ENCODE measurements at places on chromosomes 12 and 14.

GRCh38 chr12:23113781-23114180 is 488.8 kb downstream of the ETNK1 start:
- DNase-seq, result no peak

DNA sequence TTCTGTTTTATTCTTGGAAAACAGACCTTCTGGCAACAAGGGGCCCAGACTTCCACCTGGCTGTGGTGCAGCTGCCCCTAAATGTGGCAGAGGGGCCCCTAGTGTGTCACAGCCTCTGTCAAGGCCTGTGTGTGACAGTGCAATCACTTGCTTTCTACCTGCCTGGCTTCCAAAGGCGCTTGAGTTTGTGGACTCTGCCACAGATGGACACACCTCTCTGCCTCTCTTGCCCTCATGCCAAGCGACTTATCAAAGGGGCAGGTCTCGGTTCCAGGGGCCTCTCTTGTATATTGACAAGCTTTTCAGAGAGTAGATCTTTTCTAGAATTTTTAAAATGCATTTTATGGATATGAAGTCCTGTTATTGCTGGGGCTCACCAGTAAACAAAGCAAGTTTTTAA is 217.2 kb downstream of the SLC15A4 start:
- no peak for DNase-seq

DNA sequence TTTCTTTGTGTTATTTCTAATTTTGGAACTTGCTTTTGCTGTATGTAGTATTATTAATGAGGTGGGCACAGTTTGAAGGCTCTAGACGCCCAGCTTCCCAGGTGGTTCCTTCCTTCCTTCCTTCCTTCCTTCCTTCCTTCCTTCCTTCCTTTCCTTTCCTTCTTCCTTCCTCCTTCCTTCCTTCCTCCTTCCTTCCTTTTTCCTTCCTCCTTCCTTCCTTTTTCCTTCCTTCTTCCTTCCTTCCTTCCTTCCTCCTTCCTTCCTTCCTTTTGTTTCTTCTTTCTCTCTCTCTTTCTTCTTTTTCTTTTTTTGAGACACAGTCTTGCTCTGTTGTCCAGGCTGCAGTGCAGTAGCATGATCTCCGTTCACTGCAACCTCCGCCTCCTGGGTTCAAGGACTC is 906.7 kb downstream of the AACS start:
- DNase-seq, result no peak

DNA sequence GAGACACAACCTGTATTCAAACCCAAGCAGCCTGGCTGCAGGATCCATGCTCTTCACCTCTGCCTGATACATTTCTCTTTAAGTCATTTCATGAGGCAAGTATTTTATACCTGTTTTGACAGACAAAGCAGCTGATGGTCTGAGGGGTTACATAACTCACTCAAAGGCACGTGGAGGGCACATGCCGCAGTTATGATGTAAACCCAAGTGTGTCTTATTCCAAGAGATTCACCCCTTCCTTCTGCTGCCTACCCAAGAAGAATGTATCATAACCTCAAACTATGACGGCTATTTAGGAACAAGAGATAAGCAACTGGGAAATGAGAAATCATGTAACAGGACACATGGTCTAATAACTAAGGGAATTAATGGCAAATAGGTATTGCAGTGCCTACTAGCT is 329.8 kb upstream of the TMPO start:
- DNase-seq, result no peak

GRCh38 chr14:79576424-79576823 is 634.9 kb downstream of the DIO2 start:
- DNase-seq, result no peak

DNA sequence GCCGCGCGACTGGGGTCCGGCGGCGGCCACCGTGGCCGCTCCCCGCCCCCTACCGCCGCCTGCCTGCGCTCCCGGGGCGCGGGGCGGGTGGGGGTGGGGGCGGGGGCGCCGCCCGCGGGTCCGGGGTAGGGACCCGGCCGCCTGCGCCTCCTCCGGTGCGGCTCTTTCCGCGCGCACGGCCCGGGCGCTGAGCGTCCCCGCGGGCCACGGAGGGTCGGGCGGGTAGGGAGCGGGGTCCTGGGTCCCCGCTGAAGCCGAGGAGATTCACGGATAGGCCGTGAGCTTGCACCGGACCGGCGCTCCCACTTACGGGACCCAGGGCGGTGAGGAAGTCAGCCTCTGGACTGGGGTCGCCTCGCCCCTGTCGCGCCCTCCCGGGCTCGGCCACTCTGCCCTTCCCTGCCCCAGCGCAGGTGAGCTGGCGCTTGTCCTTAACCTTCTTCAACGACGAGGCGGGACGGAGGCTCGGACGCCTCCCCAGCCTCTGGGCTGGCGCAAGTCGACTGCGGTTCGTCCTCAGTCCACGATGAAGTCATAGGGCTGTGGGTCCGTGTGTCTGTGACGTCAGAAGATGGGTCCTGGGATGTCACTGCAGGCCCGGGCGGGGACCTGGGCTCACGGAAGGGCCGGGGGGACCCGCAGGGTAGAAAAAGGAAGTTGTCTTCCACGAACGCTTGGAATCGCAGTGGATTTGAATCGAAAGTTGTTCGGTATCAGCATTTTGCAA is 514 bp downstream of the FBXO34 start:
- no peak for DNase-seq

GRCh38 chr14:32230695-32231280 is 27.7 kb upstream of the RNU6-8 start:
- no peak for DNase-seq

GRCh38 chr14:19851365-19851764 is 23.6 kb upstream of the OR4K2 start:
- no peak for DNase-seq

DNA sequence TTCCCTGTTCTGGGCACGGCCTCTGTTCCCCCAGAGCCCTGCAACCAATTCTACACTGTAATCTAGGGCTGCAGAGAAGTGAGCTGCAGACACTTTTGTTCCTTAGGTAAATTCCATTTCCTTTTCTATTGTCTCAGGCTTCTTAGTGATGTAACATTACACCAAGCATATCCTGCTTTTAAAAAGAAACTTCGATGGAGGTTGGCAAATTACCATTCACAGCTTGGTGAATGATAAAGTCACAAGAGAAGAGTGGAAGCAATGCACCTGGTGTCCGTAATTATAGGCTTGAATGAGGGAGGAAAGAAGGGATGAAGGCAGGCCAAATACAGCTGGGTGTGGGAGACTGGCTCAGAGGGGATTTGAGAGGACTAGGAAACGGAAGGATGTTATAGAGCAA is 68.6 kb downstream of the PPM1A start:
- no peak for DNase-seq

DNA sequence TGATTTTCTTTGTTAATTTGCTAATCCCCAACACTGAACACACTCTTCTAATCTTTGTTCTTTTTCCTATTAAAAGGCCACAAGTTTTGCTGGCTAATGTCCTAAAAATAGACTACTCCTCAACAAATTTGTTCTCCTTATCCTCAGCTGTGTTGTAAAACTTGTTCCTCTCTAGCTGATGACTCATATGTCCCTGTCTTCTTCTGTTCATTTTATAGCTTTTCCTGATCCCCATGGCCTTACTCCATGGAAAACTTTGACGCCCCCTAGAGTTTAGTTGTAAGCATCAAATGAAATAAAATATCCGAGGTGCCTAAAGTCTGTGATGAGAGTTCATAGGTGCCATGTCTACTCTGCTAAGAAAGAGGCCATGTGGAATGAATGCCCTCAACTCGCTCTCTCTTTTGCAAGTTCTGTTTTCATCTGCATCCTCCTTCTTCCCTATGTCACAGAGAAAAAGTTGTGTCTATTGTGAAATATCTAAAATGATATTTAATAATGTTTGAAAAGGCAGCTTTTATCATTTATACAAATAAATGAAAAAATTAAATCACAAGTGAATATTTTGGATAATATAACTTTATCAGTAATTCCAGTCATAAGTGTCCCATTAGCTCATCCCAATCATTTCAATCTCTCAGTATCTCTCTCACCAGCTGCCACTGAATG is 237.9 kb downstream of the IPO8 start:
- no peak for DNase-seq

DNA sequence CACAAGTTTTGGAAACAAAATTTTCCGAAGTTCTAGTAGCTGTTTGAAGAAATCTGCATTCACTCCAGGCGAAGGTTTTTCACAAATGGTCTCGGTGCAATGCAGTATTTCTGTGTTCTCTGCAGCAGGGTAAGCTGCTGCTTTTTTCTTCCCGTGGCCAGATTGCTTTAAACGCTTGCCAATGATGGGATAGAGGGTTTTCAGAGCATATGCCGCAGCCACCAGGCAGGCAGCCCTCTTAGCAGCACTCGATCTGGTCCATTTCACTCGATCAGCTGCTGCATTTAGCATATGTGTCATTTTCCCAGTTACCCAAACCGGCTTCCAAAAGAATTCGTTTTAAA is 315 bp downstream of the ABCD2 start:
- no peak for DNase-seq

- DNase-seq, result no peak
These were observed 85.1 kb downstream of the BORCS5 start for GRCh38 chr12:12441843-12442461.

DNA sequence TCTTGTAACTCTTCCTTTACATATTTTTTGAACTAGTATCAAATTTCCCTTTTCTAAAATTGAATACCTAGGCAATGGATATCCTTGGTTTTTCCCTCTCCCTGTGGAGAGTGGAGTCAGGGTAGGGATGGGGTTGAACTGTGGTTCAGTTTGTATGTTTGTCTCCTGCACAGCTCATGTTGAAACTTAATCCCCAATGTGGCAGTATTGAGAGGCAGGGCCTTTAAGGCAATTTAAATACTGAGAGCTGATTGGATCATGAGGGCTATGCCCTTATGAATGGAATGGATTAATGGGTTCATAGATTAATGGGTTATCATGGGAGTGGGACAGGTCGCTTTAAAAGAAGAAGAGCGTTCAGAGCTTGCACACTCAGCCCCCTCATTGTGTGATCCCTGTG is 127.2 kb upstream of the RGS6 start:
- DNase-seq, result no peak

GRCh38 chr14:80587096-80587724 is 354.3 kb downstream of the CEP128 start:
- DNase-seq, result no peak

- no peak for DNase-seq
These were observed 7.6 kb downstream of the TMEM179 start for GRCh38 chr14:104596927-104597351.

DNA sequence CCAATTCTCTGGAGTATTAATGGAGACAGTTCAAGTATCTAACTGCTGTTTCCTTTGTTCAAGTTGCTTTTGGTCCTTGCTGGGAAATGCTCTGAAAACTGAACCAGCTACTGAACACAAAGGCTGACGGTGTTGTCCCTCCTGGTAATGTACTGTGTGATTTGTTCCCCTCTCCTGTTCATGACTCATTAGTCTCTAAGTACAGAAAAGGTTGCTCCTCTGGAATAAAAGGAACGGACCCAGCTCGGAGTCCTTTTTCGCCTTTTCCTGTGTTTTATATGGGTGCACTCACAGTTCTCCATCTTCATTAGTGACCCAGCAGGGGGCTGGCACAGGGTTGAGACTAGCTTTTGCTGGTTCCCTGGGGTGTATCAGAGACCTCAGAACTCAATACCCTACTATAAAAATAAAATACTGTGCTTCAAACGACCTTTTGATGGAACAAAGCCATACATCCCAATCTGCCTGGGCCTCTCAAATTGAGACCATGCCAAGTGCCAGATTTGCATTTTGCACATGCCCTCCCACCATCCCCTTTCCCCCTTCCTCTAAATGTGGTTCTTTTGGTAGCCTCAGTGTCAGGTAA is 269.7 kb downstream of the RAD51B start:
- DNase-seq, result no peak

- no peak for DNase-seq
These were observed 133.9 kb downstream of the TRHDE start for GRCh38 chr12:72406111-72406510.

- no peak for DNase-seq
These were observed 16.7 kb downstream of the TMEM132D start for GRCh38 chr12:129887101-129887500.

GRCh38 chr14:36293824-36294223 is 26.6 kb downstream of the MBIP start:
- DNase-seq, result no peak

- DNase-seq, result no peak
These were observed 32.6 kb downstream of the P2RX7 start for GRCh38 chr12:121165316-121165715.

DNA sequence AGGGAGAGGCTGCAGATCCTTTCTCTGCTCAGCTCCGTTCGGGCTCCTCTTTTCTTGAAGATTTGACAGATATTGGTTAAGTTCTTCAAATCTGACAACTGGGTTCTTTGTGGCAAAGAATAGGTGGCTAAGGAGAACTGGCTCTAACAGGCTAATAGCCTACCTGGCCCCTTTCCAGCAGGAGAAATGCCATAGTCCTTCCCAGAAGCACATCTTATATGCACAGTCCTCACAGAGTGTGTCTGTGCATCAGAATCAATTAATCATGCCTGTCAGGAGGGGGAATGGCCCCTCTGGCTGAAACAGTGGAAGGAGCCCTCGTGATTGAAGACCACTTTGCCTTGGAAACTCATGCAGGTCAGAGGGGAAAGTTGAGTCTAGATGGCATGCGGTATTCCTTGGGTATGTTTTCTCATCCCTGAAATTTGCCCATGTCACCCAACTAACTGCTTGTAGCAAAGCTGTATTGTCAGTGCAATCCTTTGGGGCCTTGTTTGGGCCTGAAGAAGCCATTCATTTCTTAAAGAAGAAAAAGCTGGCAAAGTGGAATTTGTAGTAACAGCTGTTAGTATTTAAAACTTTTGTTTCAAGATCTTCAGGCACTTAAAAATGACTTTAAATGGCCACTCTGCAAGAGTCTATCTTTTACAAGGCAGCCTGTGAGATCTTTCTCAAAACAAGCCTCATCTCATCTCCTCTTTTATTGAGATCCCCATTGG is 251.5 kb downstream of the ZFP36L1 start:
- DNase-seq, result no peak

DNA sequence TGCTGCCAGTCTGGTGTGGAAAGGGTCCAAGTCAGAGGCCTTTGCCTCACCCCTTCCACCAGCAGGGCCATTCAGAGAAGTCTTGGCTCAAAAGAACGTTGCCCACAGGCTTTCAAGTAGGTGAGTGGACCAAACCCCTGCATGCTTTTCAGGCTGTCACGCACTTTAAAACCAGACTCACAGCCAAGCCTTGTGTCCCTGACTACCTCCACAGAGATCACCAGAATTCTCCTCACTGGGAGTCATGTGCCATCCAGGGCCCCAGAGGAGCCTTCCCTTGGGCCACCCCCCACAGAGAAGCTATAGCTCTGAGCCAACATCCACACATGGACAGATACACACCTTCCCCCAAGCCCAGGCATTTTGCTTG is 283.1 kb downstream of the DPF3 start:
- DNase-seq, result no peak

Data from NCI-H1417 treated with DMSO at 0.1 percent for 48 hours (cell line).